ENCODE measurements at places on chromosomes 6 and 20.

GRCh38 chr6:8982668-8983067 lies 547.3 kb upstream of the SLC35B3 start:
- DNase-seq = no peak

GRCh38 chr20:11654766-11655165 lies 262.9 kb upstream of the BTBD3 start:
- no peak for DNase-seq

GRCh38 chr20:44717986-44718385 lies 2.8 kb downstream of the CCN5 start:
- DNase-seq = no peak

DNA sequence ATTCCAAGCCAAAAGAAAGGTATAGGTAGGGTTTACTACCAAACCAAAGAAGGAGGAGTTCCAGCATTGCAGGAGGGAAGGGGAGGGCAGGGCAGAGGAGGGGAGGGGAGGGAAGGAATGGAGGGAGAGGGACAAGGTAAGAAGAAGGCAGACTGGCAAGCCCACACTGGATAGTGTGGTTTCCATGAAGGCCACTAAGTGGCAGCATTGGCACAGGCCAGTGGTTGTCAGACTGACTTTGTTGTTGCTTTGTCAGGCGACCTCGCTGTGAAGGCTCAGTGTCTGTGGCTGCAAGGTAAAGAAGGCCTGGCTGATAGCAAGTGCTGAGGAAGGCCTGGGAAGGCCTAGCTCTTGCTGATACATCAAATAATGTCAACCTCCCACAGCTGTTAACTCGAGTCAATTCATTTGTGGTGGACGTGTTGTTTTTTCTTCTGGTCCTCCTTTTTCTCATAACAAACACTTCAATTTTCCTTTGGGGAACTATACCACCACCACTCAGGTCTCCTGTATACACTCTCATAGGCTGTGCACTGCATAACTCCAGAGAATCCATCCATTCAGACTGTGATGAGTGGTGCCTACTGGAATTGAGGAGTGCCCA lies 7.7 kb upstream of the ZNF334 start:
- peak; percentile 49 for DNase-seq

DNA sequence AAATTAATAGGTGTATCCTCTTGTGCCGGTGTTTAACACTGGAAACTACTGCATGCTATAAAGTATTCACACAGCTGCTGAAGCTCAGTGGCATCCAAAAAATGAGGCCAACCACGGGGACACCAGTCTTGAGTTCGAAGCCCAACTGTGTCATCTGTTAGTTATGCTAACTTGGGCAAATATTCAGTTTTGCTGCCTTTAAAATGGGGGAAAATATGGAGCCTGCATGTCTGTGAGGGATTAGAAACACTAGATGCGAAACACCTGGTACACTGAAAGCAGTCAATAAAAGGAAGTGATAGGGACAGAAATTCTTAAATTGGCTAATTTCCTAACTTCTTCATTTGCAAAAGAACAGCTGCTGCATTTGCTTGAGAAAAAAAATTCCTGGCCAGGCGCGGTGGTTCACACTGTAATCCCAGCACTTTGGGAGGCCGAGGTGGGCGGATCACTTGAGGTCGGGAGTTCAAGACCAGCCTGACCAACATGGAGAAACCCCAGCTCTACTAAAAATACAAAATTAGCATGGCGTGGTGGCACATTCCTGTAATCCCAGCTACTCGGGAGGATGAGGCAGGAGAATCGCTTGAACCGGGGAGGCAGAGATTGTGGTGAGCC lies 36.6 kb upstream of the MLIP start:
- no peak for DNase-seq

DNA sequence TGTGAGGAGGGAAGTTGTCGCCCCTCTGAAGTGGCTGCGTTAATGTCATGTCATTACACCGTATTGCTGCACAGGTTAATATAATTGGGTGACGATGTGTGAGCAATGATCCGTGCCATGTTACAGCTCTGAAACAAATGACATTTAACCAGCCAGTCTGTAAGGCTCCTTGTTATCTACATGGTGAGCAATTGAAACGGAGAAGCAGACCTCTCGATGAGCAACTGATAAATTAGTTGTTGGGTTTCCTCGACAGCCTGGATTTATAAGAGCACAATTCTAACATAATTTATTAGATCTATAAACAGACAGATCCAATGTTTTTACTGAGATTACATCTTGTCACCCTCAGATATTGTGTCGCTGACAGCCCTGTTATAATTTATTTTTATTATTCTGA lies 49.9 kb upstream of the MAFB start:
- DNase-seq = no peak

- DNase-seq = no peak
Observed at GRCh38 chr20:60570481-60571277, 612.5 kb downstream of the CDH26 start.

DNA sequence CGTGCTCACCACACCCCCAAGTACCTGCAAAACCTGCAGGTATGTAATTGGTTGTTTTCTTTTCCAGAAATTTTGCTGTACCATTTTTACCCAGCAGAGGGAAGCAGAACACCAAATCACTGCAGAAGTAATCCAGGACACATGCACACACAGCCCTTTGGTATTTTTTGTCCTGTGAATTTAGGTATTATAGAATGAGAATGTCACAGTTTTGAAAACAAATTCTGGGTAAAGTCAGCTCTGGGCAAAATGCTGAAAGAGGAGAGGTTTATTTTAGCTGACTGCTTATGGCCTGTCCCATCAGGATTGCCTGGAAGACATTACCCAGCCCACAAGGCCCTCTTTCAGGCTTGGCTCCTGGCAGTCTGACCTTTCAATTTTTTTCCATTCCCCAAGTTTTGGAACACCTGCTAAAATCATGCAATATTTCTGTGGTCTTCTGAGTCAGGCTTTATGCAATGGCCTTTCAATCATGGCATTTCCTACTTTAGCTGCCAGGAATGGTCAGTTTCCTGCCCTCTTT lies 3.5 kb upstream of the EFHC1 start:
- peak; percentile 83 for DNase-seq

GRCh38 chr20:19784511-19785172 lies 26.6 kb downstream of the RIN2 start:
- peak; percentile 35 for DNase-seq

GRCh38 chr20:9311132-9311531 lies 203.3 kb upstream of the LAMP5 start:
- no peak for DNase-seq

- no peak for DNase-seq
Observed at GRCh38 chr6:92050216-92050615, 1369.1 kb downstream of the EPHA7 start.

DNA sequence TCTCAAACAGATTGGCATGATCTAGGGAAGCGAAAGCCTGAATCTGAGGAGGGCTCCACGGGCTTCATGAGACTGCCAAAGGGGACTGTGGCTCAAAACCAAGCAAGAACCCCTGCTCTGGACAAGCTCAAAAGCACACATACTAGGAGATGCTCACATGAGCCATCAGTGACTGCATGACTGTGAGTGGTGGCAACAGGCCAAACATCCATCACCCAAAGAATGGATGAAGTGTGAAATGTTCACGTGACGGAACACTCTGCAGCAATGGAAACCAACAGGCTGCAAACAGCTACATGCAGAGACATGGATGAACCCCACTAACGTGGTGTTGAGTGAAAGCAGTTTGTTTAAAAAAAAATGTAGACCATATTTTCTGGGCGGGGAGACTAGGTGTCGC lies 136.3 kb downstream of the PREX1 start:
- DNase-seq = no peak

- DNase-seq = no peak
Observed at GRCh38 chr6:170460641-170461040, 92.5 kb downstream of the PSMB1 start.

DNA sequence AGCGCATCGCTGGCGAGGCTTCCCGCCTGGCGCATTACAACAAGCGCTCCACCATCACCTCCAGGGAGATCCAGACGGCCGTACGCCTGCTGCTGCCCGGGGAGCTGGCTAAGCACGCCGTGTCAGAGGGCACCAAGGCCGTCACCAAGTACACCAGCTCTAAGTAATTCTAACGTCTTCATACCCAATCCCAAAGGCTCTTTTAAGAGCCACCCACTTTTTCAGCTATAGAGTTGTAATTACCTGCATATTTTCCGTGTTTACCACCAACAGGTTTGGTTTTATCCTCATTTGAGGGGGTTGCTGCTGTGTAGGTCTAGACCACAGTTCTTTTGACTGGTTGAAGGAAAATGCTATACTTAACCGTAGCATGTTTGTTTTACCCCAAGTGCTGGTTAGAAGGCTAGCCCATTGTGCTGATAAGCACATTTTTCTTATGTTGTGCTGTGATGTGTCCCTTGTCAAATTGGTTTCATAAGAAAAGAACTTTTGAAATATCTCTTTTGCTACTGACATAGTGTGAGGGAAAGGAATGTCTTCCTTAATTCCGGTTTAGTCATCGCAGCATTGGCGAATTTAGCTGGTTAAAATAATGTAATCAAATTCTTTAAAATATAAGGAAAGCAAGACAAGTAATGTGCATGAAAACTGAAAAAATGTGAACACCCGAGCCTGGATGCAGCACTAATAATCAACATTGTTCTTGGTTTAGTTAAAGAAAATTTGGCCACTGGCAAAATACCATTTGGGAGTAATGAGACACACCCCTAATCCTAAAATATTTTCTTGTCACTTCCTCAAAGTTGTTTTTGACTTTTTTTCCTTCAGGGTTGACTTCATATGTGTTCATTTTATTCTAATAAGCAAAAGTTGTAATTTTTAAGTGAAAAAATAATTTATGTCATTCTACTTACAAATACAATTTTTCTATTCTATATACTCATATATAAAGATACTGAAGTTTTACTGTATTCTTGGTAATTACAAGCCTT lies 112.8 kb downstream of the HFE start:
- DNase-seq = no peak

DNA sequence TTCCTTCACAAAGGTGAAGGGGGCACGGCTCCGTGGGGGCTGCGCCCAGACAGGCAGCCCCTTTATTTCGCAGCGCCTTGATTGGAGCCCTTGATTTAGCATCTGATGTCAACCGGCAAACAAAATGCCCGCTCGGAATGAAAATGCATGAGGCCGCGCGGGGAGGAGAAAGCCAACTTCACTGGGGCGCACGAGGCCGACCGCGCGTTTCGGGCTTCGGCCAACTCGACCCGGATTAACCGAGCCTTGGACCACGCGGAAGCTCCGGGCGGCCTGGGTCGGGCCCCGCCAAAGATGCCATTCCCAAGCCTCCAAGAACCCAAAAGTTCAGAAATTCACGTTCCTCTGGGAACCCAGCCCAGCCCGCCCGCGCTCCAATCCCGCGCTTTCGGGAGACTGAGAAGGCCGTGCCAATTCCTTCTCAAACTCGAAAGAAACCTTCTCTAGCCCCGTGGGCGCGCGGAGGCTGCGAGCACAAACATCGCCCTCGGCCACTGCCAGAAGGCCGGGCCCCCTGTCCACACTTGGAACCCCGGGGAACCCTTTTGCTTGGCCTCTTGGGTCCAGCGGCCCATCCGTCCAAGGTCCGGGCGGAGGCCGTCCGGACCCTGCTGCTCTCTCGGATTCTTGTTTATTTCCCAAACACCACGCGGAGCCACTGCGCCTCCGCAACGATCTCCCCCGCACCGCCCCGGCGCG lies 879 bp upstream of the INSM1 start:
- no peak for DNase-seq

- DNase-seq = no peak
Observed at GRCh38 chr6:159095616-159096015, 50.8 kb upstream of the TAGAP start.

DNA sequence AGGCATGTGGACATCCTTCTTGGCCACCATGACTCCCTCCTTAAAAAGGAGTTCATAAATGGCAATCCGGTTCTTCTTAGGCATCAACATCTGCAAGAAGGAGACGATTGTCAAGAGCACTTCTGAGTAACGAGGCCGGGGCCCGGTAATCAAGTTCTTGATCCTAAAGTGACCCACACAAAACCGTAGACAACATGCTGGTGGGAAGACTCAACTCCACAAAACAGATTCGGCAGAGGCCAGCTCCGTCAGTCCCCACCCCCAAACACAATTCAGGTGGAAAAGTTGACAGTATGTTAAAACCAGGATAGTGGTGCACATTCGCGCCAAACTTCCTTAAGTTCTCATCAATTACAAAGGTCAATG lies 754 bp downstream of the RPS10 start:
- no peak for DNase-seq

GRCh38 chr20:8196096-8196495 lies 64.0 kb downstream of the PLCB1 start:
- DNase-seq = no peak

DNA sequence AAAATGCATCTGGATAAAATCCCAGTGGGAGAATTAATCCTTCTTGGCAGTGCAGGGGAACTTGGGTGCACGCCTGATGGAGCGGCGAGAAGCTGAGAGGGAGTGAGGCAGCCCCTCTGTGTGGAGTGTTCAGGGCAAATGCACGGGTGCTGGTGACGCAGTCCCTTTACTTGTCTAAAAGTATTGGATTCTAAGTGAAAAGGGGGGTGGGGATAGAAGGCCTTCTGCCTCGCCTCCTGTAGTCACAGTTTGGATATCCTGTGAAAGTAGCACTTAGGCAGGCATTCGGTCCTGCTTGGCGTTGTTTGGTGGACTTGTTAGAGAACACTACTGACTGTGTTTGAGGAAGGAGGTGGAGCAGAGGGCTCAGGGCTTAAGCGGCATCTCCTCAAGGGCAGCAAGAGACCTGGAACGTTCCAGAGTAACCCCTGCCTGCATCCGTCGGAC lies 39.3 kb downstream of the PHACTR3 start:
- DNase-seq = no peak

DNA sequence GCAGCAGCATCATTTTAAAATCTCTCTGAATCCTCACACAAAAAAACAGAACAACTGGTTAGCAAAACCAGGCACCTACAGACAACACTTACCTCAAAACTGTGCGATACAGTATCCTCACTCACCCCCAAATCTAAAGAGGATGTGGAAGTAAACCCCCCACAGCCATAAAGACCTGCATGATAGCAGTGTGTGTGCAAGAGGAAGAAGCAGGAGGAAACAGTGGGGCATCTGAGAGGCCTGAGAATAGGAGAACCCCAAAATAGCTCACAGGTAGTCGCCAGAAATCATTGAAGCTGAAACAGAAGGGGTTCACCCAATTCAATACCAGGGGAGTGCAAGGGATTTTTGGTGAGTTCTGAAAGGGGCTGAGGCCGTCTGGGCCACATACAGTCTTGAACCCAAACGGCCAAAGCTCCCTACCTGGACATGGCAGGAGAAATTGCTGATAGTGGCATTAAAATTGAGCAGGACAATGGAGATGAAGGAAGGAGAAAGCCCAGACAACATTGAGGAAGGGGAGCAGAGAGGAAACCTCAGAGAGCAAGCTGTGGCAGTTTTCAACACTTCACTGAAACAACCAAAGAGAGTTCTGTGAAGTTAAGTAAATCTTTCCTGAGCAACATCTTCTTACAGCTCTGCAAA lies 129.7 kb downstream of the FIG4 start:
- DNase-seq = no peak

All from CD4-positive, alpha-beta T cell treated with Interleukin-4 for 1 hour (primary cell).